Gastroesophageal sphincter (tissue), 4 donors: ENCODE measurements at places on chromosomes 11 and 22.
A peak's percentile ranks its signal among the peaks of the same experiment; 100 is the strongest.

DNA sequence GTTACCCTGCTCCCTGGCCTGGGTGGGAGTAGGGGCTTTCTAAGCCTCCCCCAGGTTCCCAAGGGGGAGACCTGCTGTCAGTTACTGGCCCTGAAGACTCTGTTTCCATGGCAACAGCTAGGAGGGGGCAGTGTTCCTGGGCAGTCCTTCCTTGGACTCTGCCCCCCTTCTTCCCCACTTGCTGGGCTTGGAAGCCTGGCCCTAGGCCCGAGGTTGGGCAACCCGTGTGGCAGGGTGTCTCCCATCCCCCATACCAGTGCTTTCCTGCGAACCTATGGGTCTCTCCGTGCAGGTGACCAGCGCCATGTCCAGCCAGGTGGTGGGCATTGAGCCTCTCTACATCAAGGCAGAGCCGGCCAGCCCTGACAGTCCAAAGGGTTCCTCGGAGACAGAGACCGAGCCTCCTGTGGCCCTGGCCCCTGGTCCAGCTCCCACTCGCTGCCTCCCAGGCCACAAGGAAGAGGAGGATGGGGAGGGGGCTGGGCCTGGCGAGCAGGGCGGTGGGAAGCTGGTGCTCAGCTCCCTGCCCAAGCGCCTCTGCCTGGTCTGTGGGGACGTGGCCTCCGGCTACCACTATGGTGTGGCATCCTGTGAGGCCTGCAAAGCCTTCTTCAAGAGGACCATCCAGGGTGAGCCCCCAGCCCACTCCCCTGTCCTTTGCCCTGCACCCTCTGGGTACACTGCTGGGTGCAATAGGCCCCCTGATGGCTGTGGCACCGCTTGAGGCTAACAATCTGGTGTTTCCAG, 1.7 kb downstream of the ESRRA start:
- ATAC-seq, result no peak

- ATAC-seq, result no peak
Observed at GRCh38 chr11:34881900-34882299, 34.3 kb downstream of the APIP start.

DNA sequence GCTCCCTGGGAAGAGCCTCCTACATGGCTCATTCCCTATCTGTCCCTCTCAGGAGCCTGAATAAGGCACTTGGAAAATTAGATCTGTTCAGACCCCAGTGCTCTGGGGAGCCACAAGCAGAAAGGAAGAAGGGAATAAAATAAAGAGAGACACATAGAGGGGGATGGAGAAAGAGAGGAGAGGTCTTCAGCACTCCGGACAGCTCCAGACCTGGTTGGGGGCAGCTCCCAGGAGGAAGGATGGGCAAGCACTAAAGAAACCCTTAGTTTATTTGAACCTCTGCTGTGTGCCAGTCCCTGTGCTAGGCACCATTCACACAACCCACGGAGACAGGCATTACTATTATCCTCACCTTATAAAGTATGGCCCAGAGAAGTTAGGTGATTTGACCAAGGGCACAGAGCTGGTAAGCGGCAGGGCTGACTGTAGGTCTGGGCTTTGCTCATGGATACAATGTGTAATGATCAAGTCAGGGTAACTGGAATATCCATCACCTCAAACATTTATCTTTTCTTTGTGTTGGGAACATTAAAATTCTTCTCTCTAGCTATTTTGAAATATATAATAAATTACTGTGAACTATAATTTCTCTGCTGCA, 53.7 kb upstream of the LRRC32 start:
- no peak for ATAC-seq

- no peak for ATAC-seq
Observed at GRCh38 chr11:26329206-26329605, 2.7 kb upstream of the ANO3 start.

GRCh38 chr11:92644595-92645445, 324.6 kb upstream of the MTNR1B start:
- ATAC-seq, result no peak

GRCh38 chr22:38291201-38291777, 18.5 kb upstream of the TMEM184B start:
- ATAC-seq, result peak; percentile 26
